ENCODE measurements at places on chromosomes 4 and X.

GRCh38 chr4:173231916-173232315, 63.3 kb downstream of the GALNT7 start:
- DNase-seq, result no peak

GRCh38 chr4:9835430-9835829, 54.0 kb downstream of the DRD5 start:
- DNase-seq, result no peak

DNA sequence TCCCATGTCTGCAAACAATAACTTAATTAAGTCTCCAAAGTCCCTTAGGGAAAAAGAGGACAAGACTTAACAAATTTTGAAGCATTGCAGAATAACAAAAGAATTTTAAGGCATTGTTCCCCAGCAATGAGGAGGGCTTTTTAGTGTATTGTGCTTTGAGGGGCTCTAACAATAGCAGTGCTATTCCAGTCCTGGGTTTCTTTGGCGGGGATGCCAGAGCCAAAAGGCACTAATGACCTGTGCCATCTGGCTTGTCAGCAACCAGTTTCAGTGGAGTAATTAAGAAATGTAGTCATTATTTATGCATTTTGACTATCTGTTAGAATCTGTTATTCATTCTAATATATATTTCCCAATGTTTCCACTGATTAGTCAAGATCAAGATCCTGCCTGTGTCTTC, 575.4 kb downstream of the SPRY1 start:
- no peak for DNase-seq

DNA sequence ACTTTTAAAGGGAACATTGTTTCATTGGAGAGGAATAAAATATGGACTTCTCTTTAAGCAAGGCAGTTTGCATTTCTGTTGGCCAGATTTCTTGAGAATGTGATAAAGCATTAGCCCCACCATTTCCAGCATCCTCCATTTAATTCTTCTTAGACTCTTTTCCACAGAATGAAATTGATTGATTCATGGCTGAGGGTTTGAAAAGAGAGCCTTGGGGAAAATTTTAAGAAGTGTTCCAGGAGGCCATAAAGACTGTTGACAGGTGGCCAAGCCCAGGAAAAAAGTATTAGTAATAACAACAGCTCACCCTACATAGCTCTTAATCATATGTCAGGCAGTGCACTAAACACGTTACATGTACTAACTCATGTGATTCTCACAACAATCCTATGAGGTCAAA, 53.4 kb downstream of the SHROOM3 start:
- no peak for DNase-seq

- no peak for DNase-seq
These were observed 652.1 kb upstream of the AADAT start for GRCh38 chr4:170741856-170742255.

- DNase-seq, result no peak
These were observed 16.9 kb upstream of the PLA2G12A start for GRCh38 chr4:109746728-109747127.

- DNase-seq, result no peak
These were observed 218.5 kb upstream of the TLL1 start for GRCh38 chr4:165654556-165654955.

- DNase-seq, result no peak
These were observed 8.7 kb downstream of the SMAD1 start for GRCh38 chr4:145490361-145490760.

GRCh38 chr4:126136922-126137781, 822.4 kb downstream of the FAT4 start:
- no peak for DNase-seq

DNA sequence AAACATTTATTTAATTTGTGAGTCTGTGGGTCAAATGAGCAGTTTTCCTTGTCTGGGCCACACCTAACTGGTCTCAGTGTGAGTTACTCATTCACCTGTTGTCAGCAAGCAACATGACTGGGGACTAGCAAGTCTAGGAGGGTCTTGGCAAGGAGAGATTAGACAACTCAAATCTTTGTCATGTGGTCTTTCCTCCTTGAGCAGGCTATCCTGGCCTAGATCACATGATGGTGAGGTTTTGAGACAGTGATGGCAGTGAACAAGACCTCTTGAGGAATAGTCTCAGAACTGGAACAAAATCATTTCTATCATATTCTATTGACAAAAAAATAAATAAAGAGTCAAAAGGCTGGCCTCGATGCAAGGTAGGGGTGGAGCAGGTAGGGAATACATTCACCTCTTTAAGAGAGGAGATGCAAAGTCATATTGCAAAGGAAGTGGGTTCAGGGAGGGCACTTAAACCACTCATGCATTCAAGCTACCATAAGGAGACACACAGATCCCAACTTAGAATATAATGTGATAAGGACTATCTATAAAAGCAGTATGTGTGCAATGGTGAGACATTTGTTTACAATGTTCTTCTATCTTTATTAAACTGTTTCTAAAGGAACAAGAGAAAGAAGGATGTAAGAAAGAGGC, 135.7 kb downstream of the ZNF330 start:
- DNase-seq, result no peak

- no peak for DNase-seq
These were observed 82.0 kb downstream of the RASGEF1B start for GRCh38 chr4:81389720-81390119.

- DNase-seq, result no peak
These were observed 9.7 kb upstream of the PLAC8 start for GRCh38 chr4:83124111-83124780.

GRCh38 chr4:102423375-102423774, 77.8 kb upstream of the NFKB1 start:
- no peak for DNase-seq

GRCh38 chr4:155582971-155583437, 83.6 kb upstream of the GUCY1A1 start:
- DNase-seq, result no peak

- DNase-seq, result no peak
These were observed 89.8 kb downstream of the COMMD8 start for GRCh38 chr4:47373709-47374108.

- DNase-seq, result no peak
These were observed 2637.0 kb downstream of the PCDH7 start for GRCh38 chr4:33357121-33357520.
